Cardiac septum (tissue), 1 donor: ENCODE measurements at places on chromosomes 11 and 22. TPM values are rescaled to one million over a fixed set of nuclear protein-coding genes. Genes with fewer than 3 reads are reported as not detected.
A peak's percentile ranks its signal among the peaks of the same experiment; 100 is the strongest.

Gene CDC45
- not detected for total RNA-seq

Gene OR4D5
- not detected for total RNA-seq

Gene FADS1
- total RNA-seq = 34.0 TPM

Gene SSTR3
- not detected for total RNA-seq

Gene KRTAP5-7
- total RNA-seq = not detected

GRCh38 chr11:2677127-2677526 lies 22.7 kb downstream of the KCNQ1OT1 start:
- no peak for DNase-seq

Gene MRGPRX4
- not detected for total RNA-seq

DNA sequence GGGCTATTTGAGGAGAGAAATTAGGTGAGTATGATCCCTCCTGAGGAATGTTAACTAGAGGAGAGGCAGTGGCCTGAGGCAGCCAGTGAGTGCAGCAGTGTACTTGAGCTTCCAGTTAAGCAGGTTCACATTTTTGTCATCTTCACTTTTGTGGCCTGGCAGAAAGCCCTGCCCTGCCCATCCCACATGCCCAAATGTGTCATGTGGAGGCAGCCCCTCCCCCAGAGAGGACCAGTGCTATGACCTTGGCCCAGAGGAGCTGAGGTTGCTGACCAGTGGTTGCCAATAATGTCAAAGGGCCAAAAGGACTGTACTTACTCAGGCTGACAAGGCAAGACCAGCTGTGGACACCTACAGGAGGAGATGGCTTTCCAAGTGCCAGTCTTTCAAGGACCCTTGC lies 17.6 kb upstream of the GRK2 start:
- DNase-seq = no peak

- DNase-seq = no peak
Measured at GRCh38 chr11:124747406-124748099, 4.5 kb downstream of the VSIG2 start.

GRCh38 chr11:60084631-60085273 lies 3.7 kb upstream of the MS4A2 start:
- DNase-seq = no peak

- DNase-seq = no peak
Measured at GRCh38 chr11:32186118-32186517, 95.2 kb downstream of the RCN1 start.

DNA sequence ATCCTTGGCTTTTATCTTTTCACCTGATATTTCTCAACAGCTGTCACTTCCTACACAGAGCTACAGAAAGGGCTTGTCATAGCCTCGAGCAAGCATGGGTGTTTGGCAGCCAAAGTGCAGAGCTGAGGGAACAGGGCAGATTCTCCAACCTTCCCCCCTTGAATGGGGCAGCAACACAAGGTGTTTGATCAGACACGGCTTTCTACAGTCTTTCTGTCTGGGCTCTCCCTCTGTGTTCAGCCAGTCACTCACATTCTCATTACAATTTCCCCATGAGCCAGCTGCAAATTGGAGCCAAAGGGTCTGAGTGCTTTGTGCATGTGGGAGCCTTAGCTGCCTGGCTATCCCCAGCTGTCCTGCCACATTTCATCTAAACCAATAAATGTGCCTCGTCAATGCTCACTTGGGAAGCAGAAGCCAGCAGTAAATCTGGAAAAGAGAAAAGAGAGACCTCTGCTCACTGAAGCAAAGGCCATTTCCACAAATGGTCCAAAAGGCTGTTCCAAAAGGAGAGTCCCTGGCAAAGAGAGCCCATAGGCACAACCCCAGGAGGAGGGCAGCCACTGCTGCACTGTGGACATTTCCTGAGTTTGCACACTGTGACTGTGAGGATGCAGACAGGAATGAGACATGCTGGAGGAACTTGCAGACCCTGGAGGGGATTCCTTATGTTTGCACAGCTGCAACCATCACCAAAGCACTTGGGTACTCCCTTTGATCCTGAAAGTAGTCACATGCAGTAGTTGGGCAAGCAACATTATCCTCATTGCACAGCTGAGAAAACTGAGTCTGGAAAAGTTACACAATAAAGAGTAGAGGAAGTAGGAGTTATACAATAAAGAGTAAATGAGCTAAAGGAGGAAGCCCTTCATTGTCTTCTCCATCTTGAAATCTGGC lies 186.8 kb downstream of the FAM181B start:
- no peak for DNase-seq

DNA sequence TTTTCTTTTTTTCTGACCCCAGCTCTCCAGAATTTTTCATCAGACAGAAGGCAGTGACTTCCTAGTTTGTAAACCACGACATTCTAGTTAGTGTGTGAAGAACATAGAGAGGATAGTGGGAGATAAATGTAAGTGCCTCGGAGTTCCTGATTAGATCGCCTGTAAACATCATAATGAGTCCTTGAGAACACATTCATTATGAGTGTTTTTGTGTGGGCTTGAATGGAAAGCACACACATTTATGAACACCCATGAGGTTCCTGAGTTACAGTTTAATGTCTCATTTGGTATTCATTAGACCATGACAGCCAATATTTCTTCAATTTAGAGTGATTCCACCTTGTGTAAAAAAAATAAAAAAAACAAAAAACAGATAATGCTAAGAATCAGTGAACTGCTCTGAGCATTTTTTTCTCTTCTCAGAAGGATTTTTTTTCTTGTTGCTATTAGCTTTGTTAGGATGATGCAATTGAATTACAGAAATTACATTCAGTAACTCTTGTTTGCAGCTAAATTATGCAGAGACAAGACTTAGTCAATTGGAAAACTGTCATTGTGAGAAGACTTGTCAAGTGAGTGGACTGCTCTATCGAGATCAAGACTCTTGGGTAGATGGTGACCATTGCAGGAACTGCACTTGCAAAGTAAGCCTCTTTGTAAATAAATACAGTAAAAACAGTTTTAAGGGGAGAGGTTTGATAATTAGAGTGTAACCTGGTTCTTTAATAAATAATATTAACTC lies 257.6 kb downstream of the NELL1 start:
- no peak for DNase-seq

- DNase-seq = peak; percentile 78
Measured at GRCh38 chr11:123654566-123655081, at the start of gene SCN3B. Gene SCN3B, minus strand, starts transcription at chr11:123654624. Its CDS starts 823 bp downstream, at chr11:123653801.

Gene OR56B1
- not detected for total RNA-seq

DNA sequence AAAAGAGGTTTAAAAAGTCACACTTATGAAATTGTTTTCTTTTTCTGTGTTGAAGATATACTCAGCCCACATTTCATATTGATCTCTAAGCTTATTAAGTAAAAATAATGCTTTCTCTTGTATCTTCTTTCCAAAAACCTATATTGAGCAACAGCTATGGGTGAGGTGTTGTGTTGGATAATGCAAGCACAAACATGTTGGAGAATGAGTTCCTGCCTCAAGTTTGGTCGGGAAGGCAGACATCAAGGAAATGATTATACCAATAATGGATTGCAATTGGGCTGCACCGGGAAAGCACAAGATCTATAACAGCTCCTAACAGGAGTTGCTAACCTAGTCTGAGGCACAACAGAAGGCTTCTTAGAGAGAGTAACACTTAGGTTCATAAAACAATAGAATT lies 308.9 kb upstream of the MPPED2 start:
- no peak for DNase-seq

GRCh38 chr22:45582955-45583320 lies 80.3 kb downstream of the FBLN1 start:
- DNase-seq = no peak

Gene SLC1A2
- 8.8 TPM for total RNA-seq

DNA sequence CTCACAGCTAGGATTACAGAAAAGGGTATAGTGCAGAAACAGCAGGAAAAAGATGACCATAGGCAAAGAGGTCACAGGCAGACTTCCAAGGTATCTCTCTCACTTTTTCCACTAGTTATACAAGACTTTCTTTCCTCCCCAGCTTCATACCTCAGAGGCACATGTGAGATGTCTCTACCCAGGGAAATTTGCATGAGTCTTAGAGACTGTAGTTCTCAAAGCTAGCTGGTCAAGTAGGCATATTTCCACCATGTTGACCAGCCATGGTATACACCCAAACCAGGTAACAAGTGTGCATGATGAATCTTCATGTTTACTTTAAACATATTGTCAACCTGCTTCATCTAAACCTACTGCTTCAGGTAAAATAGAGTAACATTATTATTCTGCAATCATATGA lies 27.9 kb downstream of the PRMT3 start:
- no peak for DNase-seq

- no peak for DNase-seq
Measured at GRCh38 chr11:76665921-76666351, 4.6 kb downstream of the LRRC32 start.

- no peak for DNase-seq
Measured at GRCh38 chr11:61056571-61056970, 45.7 kb upstream of the CD5 start.

GRCh38 chr11:65865550-65866172 lies 5.4 kb downstream of the MUS81 start:
- DNase-seq = no peak

GRCh38 chr22:20957102-20957682 lies 9.9 kb upstream of the AIFM3 start:
- no peak for DNase-seq

Gene ADAMTS15
- total RNA-seq = 8.5 TPM

Gene MAPK8IP2
- 0.48 TPM for total RNA-seq

Gene RASGRP2
- total RNA-seq = 30.8 TPM

Gene HPS5
- total RNA-seq = 11.2 TPM

- no peak for DNase-seq
Measured at GRCh38 chr11:11263238-11264005, 89.6 kb downstream of the CSNK2A3 start.

Gene MIOX
- not detected for total RNA-seq

GRCh38 chr11:59555601-59556114 lies 44.3 kb downstream of the OR4D9 start:
- no peak for DNase-seq

Gene NLRP10
- total RNA-seq = not detected

Gene CRYBA4
- not detected for total RNA-seq

DNA sequence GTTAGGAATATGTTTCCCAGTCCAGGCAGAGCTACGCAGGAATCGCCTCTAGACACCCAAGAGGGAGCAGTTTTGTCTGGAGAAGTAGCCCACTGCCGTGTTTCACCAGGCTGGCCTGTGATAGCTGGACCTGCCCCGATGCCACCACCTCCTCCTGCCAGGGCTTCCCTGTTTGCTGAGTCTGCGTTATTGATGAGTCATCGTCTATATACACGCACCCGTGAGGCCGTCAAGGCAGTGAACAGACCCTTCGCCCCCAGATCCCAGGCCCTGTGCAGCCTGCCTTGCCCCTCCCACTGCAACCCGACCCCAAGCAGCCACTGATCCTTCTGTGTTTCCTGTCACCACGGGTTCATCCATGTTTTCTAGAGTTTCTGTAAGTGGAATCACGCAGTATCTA lies 141.9 kb downstream of the IGLL1 start:
- no peak for DNase-seq

Gene CCDC188
- 0.67 TPM for total RNA-seq

GRCh38 chr22:22406445-22407027 lies 102.0 kb downstream of the ZNF280B start:
- no peak for DNase-seq

Gene MMP8
- 0.94 TPM for total RNA-seq

- no peak for DNase-seq
Measured at GRCh38 chr11:1401656-1402221, 12.0 kb downstream of the BRSK2 start.

- DNase-seq = peak; percentile 60
Measured at GRCh38 chr11:45392154-45392553, 106.0 kb upstream of the SYT13 start.

- no peak for DNase-seq
Measured at GRCh38 chr22:46748908-46749675, 11.0 kb upstream of the CERK start.

Gene BDNF
- 8.4 TPM for total RNA-seq

- DNase-seq = peak; percentile 72
Measured at GRCh38 chr11:117221775-117222517, 9.9 kb downstream of the PCSK7 start.

Gene MS4A15
- not detected for total RNA-seq

DNA sequence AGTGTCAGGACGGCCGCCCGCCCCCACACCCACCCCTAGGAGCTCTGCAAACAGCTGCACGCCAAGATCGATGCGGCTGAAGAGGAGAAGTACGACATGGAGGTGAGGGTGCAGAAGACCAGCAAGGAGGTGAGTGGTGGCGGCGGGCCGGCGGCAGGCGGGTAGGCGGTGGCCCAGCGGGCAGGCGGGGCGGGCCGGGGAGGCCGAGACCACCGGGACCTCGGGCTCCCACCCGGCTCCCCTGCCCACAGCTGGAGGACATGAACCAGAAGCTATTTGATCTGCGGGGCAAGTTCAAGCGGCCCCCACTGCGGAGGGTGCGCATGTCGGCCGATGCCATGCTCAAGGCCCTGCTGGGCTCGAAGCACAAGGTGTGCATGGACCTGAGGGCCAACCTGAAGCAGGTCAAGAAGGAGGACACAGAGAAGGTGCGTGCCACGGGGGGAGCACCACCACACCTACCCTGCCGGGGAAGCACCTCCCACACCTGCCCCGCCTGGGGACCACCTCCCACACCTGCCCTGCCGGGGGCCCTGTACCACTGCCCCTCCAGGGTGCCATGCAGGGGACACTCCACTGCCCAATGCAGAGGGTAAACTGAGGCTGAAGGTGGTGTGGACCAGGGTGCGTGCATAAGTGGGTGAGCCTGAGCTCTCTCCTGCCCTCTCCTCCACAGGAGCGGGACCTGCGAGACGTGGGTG lies 2.1 kb downstream of the TNNI2 start:
- DNase-seq = no peak

GRCh38 chr22:37109242-37109917 lies at the start of gene TMPRSS6:
Gene TMPRSS6, minus strand, starts transcription at chr22:37109713. Its CDS starts 6,296 bp downstream, at chr22:37103417.
- DNase-seq = no peak

Gene MS4A6E
- not detected for total RNA-seq

Gene FGF19
- not detected for total RNA-seq
